ENCODE measurements at places on chromosomes 7 and 10. TPM values are rescaled to one million over a fixed set of nuclear protein-coding genes. Genes with fewer than 3 reads are reported as not detected.

THSD7A gene
- total RNA-seq: 1.7 TPM

MSS51 gene
- total RNA-seq: 0.26 TPM

GDF10 gene
- 0.22 TPM for total RNA-seq

EPHB6 gene
- 0.89 TPM for total RNA-seq

Data from A549 treated with GW870086 at 1 μM for 4 hours (cell line).